Thoracic aorta (tissue), 2 donors: ENCODE measurements at places on chromosomes 7 and 10. TPM values are rescaled to one million over a fixed set of nuclear protein-coding genes. Genes with fewer than 3 reads are reported as not detected.
A peak's percentile ranks its signal among the peaks of the same experiment; 100 is the strongest.

DNA sequence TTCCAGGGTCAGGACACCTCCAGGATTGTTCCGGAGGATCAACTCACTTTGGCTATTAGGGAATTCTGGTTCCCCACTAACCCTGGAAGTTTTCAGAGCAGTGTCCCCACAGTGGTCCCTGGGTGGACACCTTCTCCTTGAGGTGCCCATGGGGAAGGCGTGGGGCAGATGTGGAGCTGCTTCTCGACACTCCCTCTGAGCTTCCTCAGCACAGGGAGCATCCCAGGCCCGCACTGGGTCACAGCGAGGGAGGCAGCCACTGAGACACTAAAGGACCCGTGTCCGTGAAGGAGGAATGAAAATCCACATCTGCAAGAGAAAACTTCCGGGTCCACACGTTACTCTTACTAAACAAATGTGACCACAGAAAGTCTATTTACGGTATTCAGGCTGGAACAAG is 48.2 kb upstream of the MNX1 start:
- H3K36me3 ChIP-seq, result no peaks in the 10 kb centered on the region
- no peak overlapping the region for H3K4me3 ChIP-seq
- no peak for DNase-seq
- H3K27me3 ChIP-seq, result no peaks in the 10 kb centered on the region
- H3K4me1 ChIP-seq, result no peaks in the 10 kb centered on the region

- no peak overlapping the region for H3K27ac ChIP-seq
- no peaks in the 10 kb centered on the region for H3K36me3 ChIP-seq
- peaks cover 4% of the 10 kb centered on the region for H3K4me1 ChIP-seq
- DNase-seq, result no peak
These were observed 85.2 kb downstream of the ARHGAP22 start for GRCh38 chr10:48519481-48520183.

PNLIPRP2 gene
- not detected for total RNA-seq

DOCK4 gene
- 71.5 TPM for total RNA-seq

PRKAR2B gene
- 5.3 TPM for total RNA-seq

- H3K4me3 ChIP-seq, result no peak overlapping the region
- H3K27me3 ChIP-seq, result peaks cover 4% of the 10 kb centered on the region
- no peaks in the 10 kb centered on the region for H3K36me3 ChIP-seq
- no peak overlapping the region for H3K27ac ChIP-seq
- H3K4me1 ChIP-seq, result peaks cover 15% of the 10 kb centered on the region
These were observed 1.9 kb downstream of the PSD start for GRCh38 chr10:102416695-102417094.

MYO3A gene
- under 0.01 TPM for total RNA-seq

DNA sequence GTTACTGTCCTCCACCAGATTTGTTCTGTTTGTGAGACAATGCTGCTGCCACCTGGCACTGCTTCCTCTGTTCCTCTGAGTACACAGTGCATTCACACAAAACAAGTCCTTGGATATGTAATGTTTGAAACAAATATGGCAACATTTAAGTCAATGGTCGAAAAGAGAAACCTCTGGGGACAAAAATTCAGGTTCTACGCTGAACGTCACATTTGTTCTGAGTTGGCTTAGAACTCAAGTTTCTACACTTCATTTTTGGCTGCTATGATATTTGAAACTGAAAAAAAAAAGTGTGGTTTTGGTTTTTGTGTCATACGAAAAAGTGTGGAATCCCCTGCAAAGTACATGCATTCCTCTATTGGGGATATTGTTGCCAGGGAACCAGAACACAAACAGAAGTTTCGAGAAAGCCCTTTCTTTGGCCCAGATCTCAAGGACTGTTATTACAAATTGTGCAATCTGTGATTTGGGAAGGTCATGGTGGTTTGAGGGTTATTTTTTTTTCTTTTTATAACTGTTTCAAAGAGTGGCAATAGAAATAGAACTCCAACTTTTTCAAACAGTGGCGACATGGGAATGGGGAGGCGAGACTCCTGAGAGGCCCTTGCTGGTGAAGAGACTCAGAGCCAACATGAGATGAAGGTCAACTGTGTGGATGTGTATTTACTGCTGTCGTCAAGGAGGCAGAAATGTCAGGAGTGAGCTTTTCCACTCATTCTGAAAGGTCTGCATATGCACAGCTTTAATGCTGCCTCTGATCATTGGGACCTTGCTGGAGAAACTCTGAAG is 127.5 kb downstream of the CUBN start:
- no peaks in the 10 kb centered on the region for H3K36me3 ChIP-seq
- H3K4me3 ChIP-seq, result peak overlapping the region; percentile 52
- DNase-seq, result peak; percentile 35
- peaks cover 19% of the 10 kb centered on the region for H3K4me1 ChIP-seq
- no peaks in the 10 kb centered on the region for H3K27me3 ChIP-seq

TAS2R3 gene
- not detected for total RNA-seq

MBL2 gene
- total RNA-seq, result not detected

DNA sequence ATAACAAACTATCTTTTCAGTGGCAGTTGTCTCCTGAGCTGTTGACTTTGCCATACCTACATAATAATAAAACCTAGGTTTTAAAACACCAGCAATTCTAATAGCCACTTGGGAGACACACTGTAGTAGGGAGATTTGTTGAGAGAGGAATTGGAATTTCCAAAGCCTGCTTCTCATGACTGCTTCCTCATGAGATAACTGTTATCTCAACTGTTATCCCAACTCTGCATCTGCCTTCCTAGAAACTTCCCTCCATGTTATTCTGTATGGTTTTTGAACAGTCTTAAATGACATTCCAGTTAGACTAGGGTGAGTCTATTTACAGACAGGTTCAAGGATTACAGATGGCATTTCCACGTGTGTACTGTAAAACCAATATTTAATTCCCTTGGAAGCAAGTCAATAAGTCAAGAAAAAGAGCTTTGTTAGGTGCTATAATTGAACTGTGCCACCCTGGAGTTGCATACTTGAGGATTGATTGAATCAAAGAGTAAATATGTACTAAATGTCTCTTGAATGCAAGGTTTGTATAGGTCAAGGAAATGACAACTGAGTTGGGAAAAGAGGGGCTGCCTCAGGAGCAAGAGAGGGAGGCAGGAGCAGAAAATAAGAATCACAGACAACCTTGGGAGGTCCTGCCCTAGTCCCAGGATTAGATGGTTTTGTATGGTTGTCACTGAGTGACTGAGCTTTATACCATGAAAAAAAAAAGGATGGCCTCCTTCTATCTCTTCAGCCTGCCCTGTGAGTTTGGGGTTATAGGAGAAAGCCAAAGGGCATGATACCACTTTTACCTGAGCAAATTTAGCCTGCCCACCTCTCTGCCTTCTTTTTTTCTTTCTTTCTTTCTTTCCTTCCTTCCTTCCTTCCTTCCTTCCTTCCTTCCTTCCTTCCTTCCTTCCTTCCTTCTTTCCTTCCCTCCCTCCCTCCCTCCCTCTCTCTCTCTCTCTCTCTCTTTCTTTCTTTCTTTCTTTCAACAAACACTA is 9.9 kb upstream of the TM9SF3 start:
- no peaks in the 10 kb centered on the region for H3K4me1 ChIP-seq
- no peak overlapping the region for H3K4me3 ChIP-seq
- no peak overlapping the region for H3K27ac ChIP-seq
- no peaks in the 10 kb centered on the region for H3K27me3 ChIP-seq
- no peaks in the 10 kb centered on the region for H3K36me3 ChIP-seq
- DNase-seq, result no peak

GRCh38 chr10:23345861-23346260 is 1.3 kb upstream of the C10orf67 start:
- no peak overlapping the region for H3K4me3 ChIP-seq
- no peaks in the 10 kb centered on the region for H3K36me3 ChIP-seq
- no peaks in the 10 kb centered on the region for H3K27me3 ChIP-seq
- peaks cover 5% of the 10 kb centered on the region for H3K4me1 ChIP-seq
- DNase-seq, result no peak

PAX4 gene
- not detected for total RNA-seq

DNA sequence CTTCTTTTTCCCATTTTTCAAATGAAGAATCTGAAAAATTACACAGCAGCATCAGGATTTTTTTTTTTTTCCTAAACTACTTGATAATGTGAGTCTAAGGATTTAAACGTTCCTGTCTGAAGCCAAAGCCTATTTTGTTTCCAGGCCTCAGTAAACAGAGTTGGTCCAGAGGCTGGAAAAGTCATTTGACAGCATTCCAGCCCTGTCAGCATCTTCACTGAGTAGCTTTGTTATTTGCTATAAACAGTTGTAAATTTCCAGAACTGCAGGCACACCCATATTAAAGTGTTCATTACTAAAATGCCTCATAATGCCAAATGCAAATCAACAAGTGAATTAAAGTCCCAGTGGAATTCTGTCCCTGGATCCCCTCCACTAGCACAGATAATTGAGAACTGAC is 35.5 kb upstream of the KMT2E start:
- H3K4me1 ChIP-seq, result peaks cover 82% of the 10 kb centered on the region
- H3K36me3 ChIP-seq, result no peaks in the 10 kb centered on the region
- DNase-seq, result no peak
- H3K27ac ChIP-seq, result peak overlapping the region; percentile 64

GRCh38 chr7:134483296-134483695 is 24.4 kb upstream of the AKR1B1 start:
- no peak overlapping the region for H3K27ac ChIP-seq
- H3K27me3 ChIP-seq, result no peaks in the 10 kb centered on the region
- H3K4me3 ChIP-seq, result no peak overlapping the region
- no peak for DNase-seq
- no peaks in the 10 kb centered on the region for H3K36me3 ChIP-seq
- H3K4me1 ChIP-seq, result peaks cover 11% of the 10 kb centered on the region

DNA sequence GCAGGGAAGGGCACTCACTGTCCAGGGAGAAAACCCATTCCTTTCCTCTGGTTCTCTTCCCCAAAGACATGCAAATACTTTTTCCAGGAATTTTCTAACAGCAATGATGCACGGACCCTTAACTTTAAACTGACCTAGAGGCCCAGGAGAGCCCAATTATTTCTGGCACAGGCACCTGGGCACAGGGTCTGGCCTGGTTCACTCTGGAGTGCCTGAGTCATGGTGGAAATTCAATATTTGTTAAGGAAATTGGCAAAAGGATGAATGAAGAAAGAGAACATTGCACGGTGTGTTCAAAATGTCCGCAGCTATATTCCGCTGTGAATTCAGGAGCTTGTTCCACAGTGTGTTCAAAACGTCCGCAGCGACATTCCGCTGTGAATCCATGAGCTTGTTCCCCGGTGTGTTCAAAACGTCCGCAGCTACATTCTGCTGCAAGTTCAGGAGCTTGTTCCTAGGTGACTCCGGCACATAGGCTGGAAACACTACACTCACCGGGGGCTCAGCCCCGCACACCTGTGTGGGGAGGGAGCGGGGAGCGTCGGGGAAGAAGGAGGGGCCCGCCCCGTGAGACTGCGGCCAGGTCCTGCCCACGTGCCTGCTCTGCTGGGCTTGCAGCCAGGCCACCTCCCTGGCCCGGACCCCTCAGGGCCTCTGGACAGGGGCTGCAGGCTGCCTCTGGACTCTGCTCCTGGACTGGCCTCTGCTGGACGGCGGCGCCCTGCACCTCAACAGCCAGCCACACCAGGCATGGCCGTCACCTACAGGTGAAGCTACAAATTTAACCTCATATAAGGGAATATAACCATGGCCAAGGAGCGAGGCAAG is 72.0 kb upstream of the FAM20C start:
- H3K27me3 ChIP-seq, result no peaks in the 10 kb centered on the region
- DNase-seq, result no peak
- H3K36me3 ChIP-seq, result no peaks in the 10 kb centered on the region
- peaks cover 7% of the 10 kb centered on the region for H3K4me1 ChIP-seq
- H3K4me3 ChIP-seq, result no peak overlapping the region

C10orf62 gene
- total RNA-seq, result not detected

DNA sequence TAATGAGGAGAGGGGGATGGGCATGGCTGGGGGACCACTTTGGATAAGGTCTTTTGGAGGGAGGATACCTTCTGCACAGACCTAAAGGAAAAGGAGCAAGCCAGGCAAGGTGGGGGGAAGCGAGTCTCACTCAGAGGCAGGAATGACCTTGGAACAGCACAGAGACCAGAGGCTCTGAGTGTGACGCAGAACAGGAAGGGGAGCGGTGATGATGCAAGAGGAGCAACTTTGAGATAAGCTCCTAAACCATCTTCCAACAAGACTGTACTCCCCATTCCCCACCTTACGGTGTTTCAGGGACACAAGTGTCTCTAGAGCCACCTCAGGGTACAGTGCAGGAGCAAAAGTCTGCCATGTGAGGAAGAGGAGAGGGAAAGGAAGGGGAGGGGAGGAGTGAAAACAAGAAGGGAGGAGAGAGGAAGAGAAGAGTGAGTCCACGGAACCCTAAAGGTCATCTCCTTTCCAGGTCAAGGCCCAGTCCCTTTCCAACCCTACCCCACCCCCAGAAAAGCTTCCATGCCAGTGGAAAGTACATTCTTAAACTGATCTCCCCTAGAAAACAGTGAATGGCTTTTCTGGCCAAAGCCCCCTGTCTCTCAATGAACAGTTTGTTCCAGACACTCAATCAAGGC is 54.1 kb downstream of the JAZF1 start:
- no peak overlapping the region for H3K27ac ChIP-seq
- H3K27me3 ChIP-seq, result no peaks in the 10 kb centered on the region
- no peak for DNase-seq
- peaks cover 6% of the 10 kb centered on the region for H3K4me1 ChIP-seq

DNA sequence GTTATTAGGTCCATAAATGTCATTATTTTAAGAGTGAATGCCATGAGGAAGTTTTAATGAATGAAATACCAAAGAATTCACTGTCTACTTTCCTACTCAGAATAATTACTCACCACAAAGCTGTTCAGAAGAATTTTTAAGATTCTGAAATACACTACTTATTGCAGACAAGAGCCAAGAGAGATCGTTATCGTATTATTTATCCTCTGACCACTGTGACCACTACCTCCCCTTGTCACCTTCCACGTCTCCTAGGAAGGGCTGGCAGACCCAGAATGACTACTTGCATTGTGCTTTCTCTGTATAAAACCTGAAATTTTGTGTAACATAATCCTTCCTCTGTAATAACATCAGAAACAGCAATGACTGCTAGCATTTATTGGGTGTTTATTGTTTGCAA is 81.9 kb downstream of the ABCB5 start:
- DNase-seq, result no peak
- no peak overlapping the region for H3K4me3 ChIP-seq
- no peaks in the 10 kb centered on the region for H3K4me1 ChIP-seq
- no peak overlapping the region for H3K27ac ChIP-seq

CABCOCO1 gene
- 1.1 TPM for total RNA-seq

CTBP2 gene
- total RNA-seq, result 62.8 TPM

GRCh38 chr7:124188576-124188975 is 155.7 kb upstream of the TMEM229A start:
- no peak overlapping the region for H3K27ac ChIP-seq
- no peak overlapping the region for H3K4me3 ChIP-seq
- no peaks in the 10 kb centered on the region for H3K4me1 ChIP-seq
- DNase-seq, result no peak

PGAM2 gene
- 1.8 TPM for total RNA-seq

- H3K4me3 ChIP-seq, result no peak overlapping the region
- peaks cover 10% of the 10 kb centered on the region for H3K4me1 ChIP-seq
- H3K36me3 ChIP-seq, result peaks cover 3% of the 10 kb centered on the region
These were observed 10.2 kb downstream of the ZC3HAV1 start for GRCh38 chr7:139099172-139099947.

GRCh38 chr10:12766223-12766622 is 235.3 kb downstream of the CCDC3 start:
- no peak overlapping the region for H3K4me3 ChIP-seq
- no peaks in the 10 kb centered on the region for H3K4me1 ChIP-seq
- H3K27me3 ChIP-seq, result no peaks in the 10 kb centered on the region
- no peaks in the 10 kb centered on the region for H3K36me3 ChIP-seq
- no peak for DNase-seq
